ENCODE measurements at places on chromosomes 12 and 14.

GRCh38 chr12:119113496-119113986 lies 65.2 kb upstream of the HSPB8 start:
- no peak for DNase-seq

- no peak for DNase-seq
Measured at GRCh38 chr14:54782751-54783659, 119.6 kb downstream of the GCH1 start.

- DNase-seq, result no peak
Measured at GRCh38 chr12:132146772-132147422, 2.6 kb downstream of the NOC4L start.

- no peak for DNase-seq
Measured at GRCh38 chr14:73365727-73366126, 92.6 kb downstream of the NUMB start.

DNA sequence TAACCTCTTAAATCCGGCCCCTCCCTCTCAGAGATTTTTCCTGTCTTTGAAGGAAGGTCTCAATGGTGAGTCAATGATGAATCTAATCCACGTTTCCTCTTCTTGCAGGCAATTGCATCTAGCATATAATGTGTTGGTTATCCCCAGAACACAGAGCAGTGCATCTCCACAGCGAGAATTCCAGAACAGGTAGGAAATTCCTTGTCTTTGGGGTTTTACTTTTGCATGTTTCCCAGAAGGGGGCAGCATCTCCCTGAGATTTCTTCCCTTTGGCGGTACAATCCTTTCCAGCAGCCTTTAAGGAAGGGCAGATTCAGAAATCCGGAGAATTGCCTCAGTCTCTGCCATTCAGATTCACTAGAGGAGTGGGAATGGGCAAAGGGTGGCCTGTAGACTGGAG lies 128.0 kb downstream of the KCNA5 start:
- DNase-seq, result no peak

GRCh38 chr14:75605916-75606315 lies 27.5 kb downstream of the FLVCR2 start:
- no peak for DNase-seq

DNA sequence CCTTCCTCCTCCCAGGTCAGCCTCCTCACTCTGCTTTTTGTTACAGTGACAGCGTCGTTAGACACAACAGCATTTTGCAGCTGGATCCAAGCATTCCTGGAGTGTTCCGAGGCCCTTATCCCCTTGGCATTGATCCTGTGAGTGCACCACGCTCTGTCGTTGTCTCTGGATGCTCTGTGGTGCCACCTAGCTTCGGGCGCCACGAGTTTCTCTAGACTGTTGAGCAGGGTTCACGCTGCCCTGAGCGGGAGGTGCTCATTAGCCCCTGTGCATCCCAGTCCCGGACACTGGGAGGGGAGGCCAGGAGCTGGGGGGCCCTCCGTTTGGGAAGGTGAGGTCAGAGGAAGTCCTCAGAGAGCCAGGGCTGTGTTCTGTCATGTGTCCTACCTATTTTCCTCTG lies 17.3 kb upstream of the DNAH10 start:
- no peak for DNase-seq

DNA sequence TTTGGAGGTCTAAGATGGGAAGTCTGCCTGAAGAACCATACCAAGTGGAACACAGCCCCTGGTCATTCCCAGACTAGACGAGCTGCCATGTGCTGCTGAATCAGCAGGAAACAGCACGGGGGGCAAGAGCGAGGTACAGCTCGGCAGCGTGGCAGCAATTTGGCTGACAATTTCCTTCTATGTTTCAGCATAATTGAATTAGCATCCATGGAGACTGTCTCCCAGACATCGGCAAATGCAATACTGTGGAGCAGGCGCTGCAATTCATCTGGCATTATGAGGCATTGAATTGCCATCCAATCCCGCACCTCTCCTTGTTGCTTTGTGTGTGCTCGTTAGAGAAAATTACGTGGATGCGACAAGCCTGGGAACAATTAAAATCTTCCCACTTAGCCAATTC lies 46.0 kb upstream of the CCDC60 start:
- DNase-seq, result no peak

DNA sequence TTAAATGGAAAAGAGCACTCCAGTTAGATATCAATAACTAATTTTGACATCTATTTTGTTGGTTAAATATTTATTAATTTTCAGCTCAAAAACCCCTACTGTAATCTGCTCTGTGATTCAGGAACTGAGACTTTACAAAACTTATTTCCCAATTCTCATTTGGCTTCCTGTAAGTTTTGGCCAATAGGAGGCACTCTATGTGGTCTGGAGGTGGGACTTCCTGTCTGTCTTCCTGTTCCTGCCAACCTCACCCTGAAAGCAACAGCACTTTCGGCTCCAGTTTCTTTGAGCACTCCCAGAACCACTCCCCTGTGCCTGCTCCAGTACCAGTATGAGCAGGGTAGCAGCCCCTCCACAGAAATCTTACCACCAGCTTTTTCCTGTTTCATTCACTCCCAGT lies 1027.0 kb downstream of the VRK1 start:
- DNase-seq, result no peak

DNA sequence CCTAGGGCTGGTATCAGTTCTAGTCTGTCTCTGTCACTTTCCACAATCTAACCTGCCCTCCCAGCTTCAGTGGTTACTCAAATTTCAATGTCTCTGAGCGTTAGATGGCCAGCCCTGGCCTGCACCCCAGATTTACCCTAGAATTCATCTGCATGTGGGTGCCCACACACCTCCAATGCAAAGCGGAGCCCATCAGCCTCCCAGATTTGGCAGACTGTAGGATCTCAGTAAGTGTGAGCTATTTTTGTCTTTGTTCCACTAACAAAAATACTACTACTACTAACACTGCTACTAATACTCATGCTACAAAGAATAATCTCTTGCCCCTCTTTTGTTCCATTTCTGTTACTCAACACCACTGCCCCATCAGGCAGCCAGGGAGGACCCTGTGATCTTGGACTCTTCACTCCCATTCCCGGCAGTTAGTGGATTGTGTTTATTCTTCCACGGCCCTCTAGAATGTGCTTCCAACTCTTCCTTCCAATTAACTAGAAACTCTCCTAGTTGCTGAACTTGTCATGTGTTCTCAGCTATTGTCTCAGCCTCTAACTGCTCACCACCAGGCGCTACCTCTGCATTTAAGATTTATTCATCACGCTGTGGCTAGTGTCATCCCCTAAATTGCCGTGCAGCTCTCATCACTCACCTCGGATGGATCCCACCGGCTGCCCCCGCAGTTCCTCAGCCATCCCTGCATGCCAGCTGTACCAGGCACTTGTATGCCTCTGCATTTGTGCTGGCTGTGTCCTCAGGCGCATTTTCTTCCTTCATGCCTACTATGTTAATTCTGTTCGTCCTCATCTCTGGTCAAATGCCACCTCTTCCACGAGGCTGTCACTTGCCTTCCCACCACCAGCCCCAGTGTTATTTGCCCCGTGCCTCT lies 150.6 kb upstream of the HIF1A start:
- no peak for DNase-seq

DNA sequence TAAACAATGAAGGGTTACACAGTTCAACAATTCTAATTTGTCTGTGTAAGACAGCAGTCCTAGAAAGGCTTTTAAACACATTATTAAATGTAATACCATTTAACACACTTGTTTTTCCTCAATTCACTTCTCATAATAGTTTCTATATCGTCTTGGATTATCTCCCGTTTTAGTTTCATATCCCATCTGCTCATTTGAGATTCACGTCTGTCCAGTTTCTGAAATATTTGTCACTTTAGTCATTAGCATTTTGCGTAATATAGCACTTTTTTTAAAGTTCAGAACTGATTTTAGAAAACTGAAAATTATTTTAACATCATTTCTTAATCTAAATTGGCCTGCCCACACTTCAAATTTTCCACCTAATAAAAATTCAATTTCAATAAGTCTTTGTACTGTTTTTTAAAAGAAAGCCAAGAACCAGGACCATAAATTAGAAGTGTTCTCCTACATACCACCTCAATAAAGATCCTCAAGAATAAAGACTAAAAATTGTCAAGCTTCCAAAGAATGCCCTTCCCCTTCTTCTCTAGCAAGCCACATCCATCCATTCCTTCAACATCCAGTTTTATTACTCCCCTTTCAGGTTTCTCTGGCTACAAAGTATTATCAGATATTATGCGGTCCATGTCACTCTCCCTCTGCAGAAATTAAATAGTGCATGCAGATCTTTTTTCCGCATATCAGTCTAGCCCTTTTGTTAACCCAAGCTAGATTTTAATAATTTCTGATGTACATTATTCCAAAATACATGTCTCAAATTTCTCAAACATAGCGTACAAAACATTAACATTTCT lies 11.9 kb downstream of the MED13L start:
- DNase-seq, result no peak

- no peak for DNase-seq
Measured at GRCh38 chr12:119115296-119115905, 63.3 kb upstream of the HSPB8 start.

DNA sequence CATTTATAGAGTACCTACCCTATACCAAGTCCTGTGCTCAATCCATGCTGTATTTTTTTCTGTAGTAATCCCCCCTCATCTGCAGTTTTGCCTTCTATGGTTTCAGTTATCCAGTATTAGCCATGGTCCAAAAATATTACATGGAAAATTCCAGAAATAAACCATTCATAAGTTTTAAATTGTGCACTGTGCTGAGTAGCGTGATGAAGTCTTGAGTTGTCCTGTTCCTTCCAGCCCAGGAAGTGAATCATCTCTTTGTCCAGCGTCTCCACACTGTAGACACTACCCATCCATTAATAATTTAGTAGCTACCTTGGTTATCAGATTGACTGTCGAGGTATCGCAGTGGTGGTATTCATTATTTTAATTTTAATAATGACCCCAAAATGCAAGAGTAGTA lies 54.2 kb downstream of the SUDS3 start:
- no peak for DNase-seq

- DNase-seq, result no peak
Measured at GRCh38 chr12:29270446-29270845, 110.5 kb downstream of the ERGIC2 start.

GRCh38 chr12:51792417-51792816 lies 56.1 kb downstream of the FIGNL2 start:
- DNase-seq, result no peak

DNA sequence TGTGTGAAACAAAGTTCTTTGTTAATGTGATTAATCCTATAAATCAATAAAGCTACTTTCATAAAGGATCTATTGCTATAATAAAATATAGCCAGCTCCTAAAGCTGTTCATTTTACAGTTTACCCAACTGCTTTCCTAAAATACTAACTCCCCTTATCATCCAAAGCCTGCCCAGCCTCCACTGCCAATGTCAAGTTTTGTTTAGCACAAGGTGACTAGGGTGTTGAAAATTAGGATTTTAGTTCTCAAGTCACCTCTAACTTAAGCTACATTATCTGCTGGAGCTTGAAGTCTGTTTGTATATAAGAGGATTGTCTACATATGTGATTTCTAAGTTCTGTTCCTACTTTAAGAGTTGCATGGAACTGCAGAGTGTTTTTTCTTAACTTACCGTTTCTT lies 86.3 kb downstream of the CCER1 start:
- no peak for DNase-seq

GRCh38 chr12:49872381-49872780 lies 29.5 kb upstream of the BCDIN3D start:
- no peak for DNase-seq

- no peak for DNase-seq
Measured at GRCh38 chr12:2267703-2268470, 215.1 kb downstream of the CACNA1C start.

DNA sequence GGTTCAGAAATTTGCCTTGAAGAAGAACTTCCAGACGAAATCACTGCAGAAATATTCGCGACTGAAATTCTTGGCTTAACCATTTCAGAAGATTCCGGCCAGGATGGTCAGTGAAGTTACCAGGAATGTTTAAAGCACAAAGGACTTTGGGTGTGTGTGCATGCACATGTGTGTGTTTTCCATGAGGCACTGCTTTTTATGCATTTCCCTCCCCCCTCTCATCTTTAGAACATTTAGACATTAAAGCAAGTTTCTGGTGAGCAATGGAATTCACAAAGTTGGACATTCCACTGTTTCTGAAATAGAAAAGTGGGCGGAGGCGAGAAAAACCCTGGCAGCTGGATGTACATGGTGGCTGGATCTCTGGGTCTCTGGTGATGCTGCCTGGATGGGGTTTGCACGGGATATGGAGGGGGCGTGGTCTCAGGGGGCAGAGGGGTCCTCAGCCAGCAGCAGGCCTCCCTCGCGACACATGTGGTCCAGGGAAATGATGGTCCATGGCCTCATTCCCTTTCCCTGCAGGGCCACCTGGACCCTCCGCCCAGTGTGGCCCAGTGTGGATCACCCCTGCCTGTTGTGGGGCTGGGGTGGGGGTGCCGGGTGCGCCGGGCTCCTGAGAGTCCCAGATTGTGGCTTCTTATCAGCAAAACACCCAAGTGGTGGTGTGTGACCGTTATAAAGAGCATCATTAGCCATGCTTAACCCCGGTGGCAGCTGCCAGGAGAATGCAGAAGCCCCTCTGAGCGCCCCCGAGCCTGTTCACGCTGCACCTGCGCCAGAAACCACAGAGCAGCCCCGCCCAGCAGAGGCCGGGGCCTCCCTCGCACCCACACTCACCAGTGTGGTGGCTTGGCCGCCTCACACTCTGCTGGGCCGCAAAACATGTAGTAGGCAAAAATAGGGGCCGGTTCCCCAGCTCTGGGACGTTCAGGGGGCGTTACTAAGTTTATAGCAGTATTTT lies 17.8 kb upstream of the BCL7A start:
- DNase-seq, result no peak

- DNase-seq, result no peak
Measured at GRCh38 chr14:72651714-72652113, 242.2 kb downstream of the DPF3 start.

GRCh38 chr12:52183544-52183910 lies 8.3 kb downstream of the KRT80 start:
- no peak for DNase-seq

DNA sequence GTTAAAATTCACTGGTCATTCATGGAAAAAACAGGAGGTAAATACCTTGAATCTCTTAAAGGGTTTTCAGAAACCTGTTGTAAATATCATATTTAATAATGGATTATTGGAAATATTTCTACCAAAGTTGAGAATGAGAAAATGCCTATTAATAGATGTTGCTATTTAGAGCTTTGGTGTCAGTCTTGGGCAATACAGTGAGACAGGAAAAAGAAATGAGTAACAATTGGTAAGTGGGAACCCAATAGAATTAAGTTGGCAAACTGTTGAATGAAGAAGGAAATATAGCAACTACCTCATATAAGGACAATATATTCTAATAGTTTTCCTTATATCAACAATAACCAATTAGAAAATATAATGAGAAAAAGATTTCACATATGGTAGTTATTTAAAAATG lies 78.0 kb downstream of the ATF7IP start:
- DNase-seq, result no peak
